ENCODE measurements at places on chromosomes 7 and 10.

- peak; percentile 78 for DNase-seq
Measured at GRCh38 chr7:74289018-74289658, at the start of gene CLIP2. Gene CLIP2, plus strand, starts transcription at chr7:74289407. Its CDS starts 28,140 bp downstream, at chr7:74317547.

- no peak for DNase-seq
Measured at GRCh38 chr7:3243256-3243655, 57.8 kb upstream of the SDK1 start.

DNA sequence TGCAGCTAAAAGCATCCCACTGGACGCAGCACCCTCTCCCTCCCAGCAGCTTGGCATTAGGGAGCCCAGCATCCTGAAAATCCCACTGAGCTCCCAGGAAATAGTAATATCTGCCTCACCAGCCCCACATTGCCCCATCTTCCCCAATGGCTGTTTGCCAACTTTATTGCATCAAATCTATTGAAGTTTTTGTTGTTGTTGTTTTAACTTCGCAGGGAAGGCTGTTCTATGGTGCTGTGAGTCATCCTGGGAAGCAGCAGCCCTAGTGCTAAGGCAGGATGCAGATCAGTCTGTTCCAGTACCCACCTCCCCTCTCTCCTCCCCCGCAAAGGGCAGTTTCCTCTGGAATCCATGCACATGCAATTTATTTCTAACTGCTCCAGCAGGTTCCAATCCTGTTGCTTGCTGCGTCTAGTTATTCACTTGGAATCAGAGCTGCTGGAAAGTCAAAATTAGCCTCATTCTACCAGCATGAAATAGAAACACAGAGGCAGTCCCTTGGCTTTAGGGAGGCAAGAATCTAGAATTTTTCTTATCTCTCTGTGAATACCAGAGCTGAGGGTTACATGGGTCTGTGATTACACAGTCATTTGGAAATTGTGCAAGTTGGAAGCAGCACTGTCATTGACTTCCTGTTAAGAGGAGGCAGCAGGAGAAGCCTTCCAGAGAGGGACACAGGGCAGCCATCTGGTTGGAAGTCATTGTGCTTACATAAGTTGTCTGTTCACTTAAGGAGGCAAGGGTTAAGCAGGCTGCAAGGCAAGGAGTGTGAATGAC lies 115.9 kb upstream of the CACUL1 start:
- no peak for DNase-seq

GRCh38 chr10:60549686-60550085 lies 160.0 kb upstream of the ANK3 start:
- DNase-seq = peak; percentile 10

- DNase-seq = no peak
Measured at GRCh38 chr7:33720870-33721269, 184.5 kb upstream of the BMPER start.

- no peak for DNase-seq
Measured at GRCh38 chr7:98230746-98231471, 19.7 kb downstream of the BHLHA15 start.

GRCh38 chr7:26646336-26647048 lies 217.9 kb downstream of the SKAP2 start:
- DNase-seq = no peak

DNA sequence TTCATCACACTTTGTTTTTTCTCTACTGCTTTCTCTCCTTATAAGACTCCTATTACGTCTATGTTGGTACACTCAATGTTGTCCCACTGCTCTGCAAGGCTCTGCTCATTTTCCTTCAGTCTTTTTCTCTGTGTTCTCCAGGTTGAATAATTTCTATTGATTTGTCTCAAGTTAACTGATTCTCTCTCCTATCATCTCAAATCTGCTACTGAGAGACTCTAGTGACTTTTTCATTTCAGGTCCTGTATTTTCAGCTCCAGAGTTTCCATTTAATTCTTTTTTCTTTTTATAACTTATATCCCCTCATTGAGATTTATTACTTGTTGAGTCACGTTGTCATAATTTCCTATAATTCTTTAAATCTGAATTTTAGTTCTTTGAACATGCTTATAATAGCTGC lies 100.9 kb downstream of the RNLS start:
- DNase-seq = no peak
